ENCODE measurements at places on chromosomes 6 and 20. TPM values are rescaled to one million over a fixed set of nuclear protein-coding genes. Genes with fewer than 3 reads are reported as not detected.

Gene LZTS3
- total RNA-seq: 3.6 TPM

Gene SEL1L2
- not detected for total RNA-seq

Gene RSPO4
- not detected for total RNA-seq

Gene TFAP2D
- total RNA-seq: not detected

Gene CRISP3
- not detected for total RNA-seq

Gene SPTLC3
- 0.23 TPM for total RNA-seq

Gene OR12D3
- not detected for total RNA-seq

Gene HCRTR2
- not detected for total RNA-seq

Gene KIF25
- not detected for total RNA-seq

Gene NCR2
- total RNA-seq: not detected

Gene DCBLD1
- 44.3 TPM for total RNA-seq

Gene EYS
- 0.27 TPM for total RNA-seq

Gene TP53RK
- 13.1 TPM for total RNA-seq

Gene TTBK1
- total RNA-seq: 0.12 TPM

Gene CDH22
- total RNA-seq: not detected

Gene TRIM38
- 13.2 TPM for total RNA-seq

Gene TLDC2
- not detected for total RNA-seq
